Progenitor cell of endocrine pancreas (in vitro differentiated cells): ENCODE measurements at places on chromosomes 5 and 9. TPM values are rescaled to one million over a fixed set of nuclear protein-coding genes. Genes with fewer than 3 reads are reported as not detected.
A peak's percentile ranks its signal among the peaks of the same experiment; 100 is the strongest.

The TLX3 gene
- total RNA-seq, result not detected in 2 replicates

The ANKRD18B gene
- total RNA-seq, result 2.3 and 2.9 TPM in 2 replicates

The RGS7BP gene
- total RNA-seq, result 0.14 TPM in 1 of 2 replicates, not detected in the other

The SMIM32 gene
- total RNA-seq, result 0.79 and 1.1 TPM in 2 replicates

The FAM169A gene
- 32.4 and 33.5 TPM in 2 replicates for total RNA-seq

The PCDHGA10 gene
- total RNA-seq, result 14.3 and 14.6 TPM in 2 replicates

The RMND5B gene
- 44.9 and 48.5 TPM in 2 replicates for total RNA-seq

DNA sequence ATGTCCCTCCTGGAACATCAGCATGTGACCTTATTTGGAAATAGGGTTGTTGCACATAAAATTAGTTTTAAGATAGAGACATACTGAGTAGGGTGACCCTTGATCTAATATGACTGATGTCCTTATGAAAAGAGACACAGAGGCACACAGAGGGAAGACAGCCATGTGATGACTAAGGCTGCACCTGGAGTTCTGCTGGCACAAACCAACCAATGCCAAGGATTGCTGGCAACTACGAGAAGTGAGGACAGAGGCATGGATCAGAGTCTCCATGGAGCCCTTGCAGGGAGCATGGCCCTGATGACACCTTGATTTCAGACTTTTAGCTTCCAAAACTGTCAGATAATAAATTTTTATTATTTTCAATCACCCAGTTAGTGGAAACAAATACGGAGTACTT, 101.9 kb downstream of the FBXL7 start:
- H3K4me1 ChIP-seq, result peaks cover 6% of the 10 kb centered on the region
- DNase-seq, result no peak
- no peaks in the 10 kb centered on the region for H3K27me3 ChIP-seq
- H3K4me3 ChIP-seq, result no peak overlapping the region
- no peak overlapping the region for H3K27ac ChIP-seq
- no peaks in the 10 kb centered on the region for H3K36me3 ChIP-seq

- peak; percentile 29 for DNase-seq
- H3K27me3 ChIP-seq, result peaks cover 41% of the 10 kb centered on the region
- H3K4me1 ChIP-seq, result peaks cover 6% of the 10 kb centered on the region
- H3K36me3 ChIP-seq, result no peaks in the 10 kb centered on the region
- H3K4me3 ChIP-seq, result peak overlapping the region; percentile 12
Observed at GRCh38 chr5:175728885-175729828, 71.3 kb downstream of the HRH2 start.

DNA sequence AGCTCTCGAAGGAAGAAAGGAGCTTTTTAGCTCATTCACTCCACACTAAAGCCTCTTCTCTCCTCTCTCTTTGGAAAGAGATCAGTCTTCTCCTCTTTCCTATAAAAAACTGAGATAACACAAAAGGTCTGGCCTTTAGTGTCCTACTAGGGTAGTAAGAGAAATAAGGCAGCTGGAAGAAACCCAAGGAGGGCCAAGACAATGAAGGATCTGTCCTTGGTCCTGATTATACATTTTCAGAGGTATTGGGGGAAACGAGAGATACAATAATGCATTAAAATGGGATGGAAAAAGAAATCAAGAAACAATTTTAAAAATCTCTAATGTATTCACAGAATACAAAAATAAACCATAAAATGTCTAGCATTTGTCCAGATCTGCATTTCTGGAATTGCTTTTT, 184.0 kb downstream of the SLF1 start:
- H3K27ac ChIP-seq, result no peak overlapping the region
- no peaks in the 10 kb centered on the region for H3K27me3 ChIP-seq
- H3K4me1 ChIP-seq, result no peaks in the 10 kb centered on the region
- H3K4me3 ChIP-seq, result no peak overlapping the region
- DNase-seq, result no peak

- H3K27ac ChIP-seq, result no peak overlapping the region
- H3K36me3 ChIP-seq, result no peaks in the 10 kb centered on the region
- DNase-seq, result no peak
- H3K4me3 ChIP-seq, result no peak overlapping the region
Observed at GRCh38 chr5:28234356-28234968, 1196.1 kb upstream of the CDH9 start.

DNA sequence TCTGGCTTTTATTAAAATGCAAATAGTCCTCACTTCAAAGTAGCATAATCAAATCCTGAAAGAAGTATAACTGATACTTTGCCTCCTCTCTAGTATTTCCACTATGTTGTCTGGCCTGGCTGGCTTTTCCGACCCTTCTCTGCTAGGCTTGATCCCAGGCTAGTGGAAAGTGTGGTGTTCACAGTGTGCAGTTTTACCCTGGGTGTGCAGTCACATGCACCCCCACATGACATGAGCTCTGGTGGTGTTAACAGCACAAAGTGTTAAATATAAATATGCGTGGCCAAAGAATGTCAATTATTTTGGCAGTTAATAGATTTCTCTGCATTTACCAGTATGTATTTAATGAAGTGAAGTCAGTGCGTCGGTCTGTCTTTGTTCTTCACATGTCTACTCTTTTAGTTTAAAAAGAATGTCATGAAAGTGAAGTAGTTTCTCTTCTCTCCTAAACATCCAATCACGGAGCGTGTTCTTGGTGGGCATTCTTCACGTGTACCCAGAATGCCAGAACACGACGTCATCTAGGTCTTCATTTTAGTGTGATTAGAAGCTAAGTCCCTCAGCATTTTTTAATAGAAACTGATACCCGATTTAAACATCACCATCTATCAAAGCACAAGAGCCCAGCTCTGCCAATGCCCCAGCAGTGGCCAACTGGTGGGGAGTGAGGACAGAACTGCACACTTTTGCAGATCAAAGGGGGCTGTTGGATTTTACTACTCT, 286.4 kb downstream of the FANCC start:
- H3K4me1 ChIP-seq, result peaks cover 58% of the 10 kb centered on the region
- H3K4me3 ChIP-seq, result peak overlapping the region; percentile 42

GRCh38 chr9:137007108-137007815, 10.9 kb upstream of the CLIC3 start:
- H3K27ac ChIP-seq, result no peak overlapping the region
- H3K4me1 ChIP-seq, result no peaks in the 10 kb centered on the region
- no peaks in the 10 kb centered on the region for H3K27me3 ChIP-seq
- no peak overlapping the region for H3K4me3 ChIP-seq
- no peak for DNase-seq

- H3K27me3 ChIP-seq, result no peaks in the 10 kb centered on the region
- H3K27ac ChIP-seq, result peak overlapping the region; percentile 99
- H3K36me3 ChIP-seq, result peaks cover 2% of the 10 kb centered on the region
- DNase-seq, result no peak
Observed at GRCh38 chr9:130835441-130836298, 616 bp downstream of the ABL1 start.

DNA sequence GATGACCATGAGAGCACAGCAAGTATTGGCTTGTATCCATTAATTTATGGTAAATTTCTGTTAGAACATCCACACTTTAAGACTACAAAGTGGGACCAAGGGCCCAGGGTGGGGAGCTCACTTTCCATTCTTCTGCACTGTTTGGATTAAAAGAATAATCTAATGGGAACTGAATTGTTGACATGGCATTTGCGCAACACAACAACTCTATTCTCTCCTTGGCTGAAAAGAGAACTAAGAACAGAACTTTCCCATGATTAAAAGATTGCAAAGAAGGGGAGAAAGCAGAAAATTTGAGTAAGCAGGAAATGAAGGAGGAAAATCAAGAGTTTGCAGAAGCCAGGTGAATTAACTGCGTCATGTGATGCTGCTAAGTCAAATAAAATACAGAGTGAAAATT, 143.4 kb downstream of the HINT1 start:
- no peaks in the 10 kb centered on the region for H3K27me3 ChIP-seq
- DNase-seq, result no peak
- no peak overlapping the region for H3K27ac ChIP-seq
- no peaks in the 10 kb centered on the region for H3K36me3 ChIP-seq
- H3K4me3 ChIP-seq, result no peak overlapping the region

DNA sequence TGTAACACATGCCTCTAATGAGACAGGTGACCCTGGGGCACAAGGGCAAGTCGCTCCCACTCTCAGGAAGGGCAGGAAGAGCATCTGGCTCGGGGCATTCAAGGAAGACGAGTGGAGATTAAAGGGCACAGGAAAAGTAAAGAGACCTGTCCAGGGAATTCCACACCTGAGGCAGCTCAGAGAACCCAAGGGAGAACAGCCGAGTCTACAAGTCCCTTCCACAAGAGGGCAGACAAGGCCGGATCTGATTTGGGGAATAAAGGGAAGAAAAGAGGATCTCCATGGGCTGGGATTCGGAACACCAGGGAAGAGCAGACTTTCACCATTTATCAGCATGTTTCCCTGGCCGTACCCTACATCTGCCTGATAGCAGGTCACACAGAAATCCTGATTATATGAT, 28.1 kb downstream of the GPX3 start:
- DNase-seq, result no peak
- H3K27me3 ChIP-seq, result no peaks in the 10 kb centered on the region
- no peak overlapping the region for H3K4me3 ChIP-seq
- H3K36me3 ChIP-seq, result peaks cover 15% of the 10 kb centered on the region
- no peaks in the 10 kb centered on the region for H3K4me1 ChIP-seq
- H3K27ac ChIP-seq, result no peak overlapping the region

GRCh38 chr5:75616971-75617621, 5.8 kb downstream of the ANKDD1B start:
- DNase-seq, result no peak
- H3K27ac ChIP-seq, result peak overlapping the region; percentile 35
- no peak overlapping the region for H3K4me3 ChIP-seq

GRCh38 chr5:181224390-181225229, 1.5 kb downstream of the TRIM41 start:
- DNase-seq, result no peak
- H3K27me3 ChIP-seq, result peaks cover 6% of the 10 kb centered on the region
- peak overlapping the region; percentile 100 for H3K27ac ChIP-seq
- peak overlapping the region; percentile 98 for H3K4me3 ChIP-seq
- peaks cover 13% of the 10 kb centered on the region for H3K4me1 ChIP-seq

- no peak overlapping the region for H3K27ac ChIP-seq
- no peaks in the 10 kb centered on the region for H3K27me3 ChIP-seq
- H3K36me3 ChIP-seq, result no peaks in the 10 kb centered on the region
- H3K4me1 ChIP-seq, result peaks cover 3% of the 10 kb centered on the region
- no peak for DNase-seq
Observed at GRCh38 chr5:39758426-39758825, 333.6 kb upstream of the DAB2 start.
